ENCODE measurements at places on chromosomes 3 and 15. TPM values are rescaled to one million over a fixed set of nuclear protein-coding genes. Genes with fewer than 3 reads are reported as not detected.

DNA sequence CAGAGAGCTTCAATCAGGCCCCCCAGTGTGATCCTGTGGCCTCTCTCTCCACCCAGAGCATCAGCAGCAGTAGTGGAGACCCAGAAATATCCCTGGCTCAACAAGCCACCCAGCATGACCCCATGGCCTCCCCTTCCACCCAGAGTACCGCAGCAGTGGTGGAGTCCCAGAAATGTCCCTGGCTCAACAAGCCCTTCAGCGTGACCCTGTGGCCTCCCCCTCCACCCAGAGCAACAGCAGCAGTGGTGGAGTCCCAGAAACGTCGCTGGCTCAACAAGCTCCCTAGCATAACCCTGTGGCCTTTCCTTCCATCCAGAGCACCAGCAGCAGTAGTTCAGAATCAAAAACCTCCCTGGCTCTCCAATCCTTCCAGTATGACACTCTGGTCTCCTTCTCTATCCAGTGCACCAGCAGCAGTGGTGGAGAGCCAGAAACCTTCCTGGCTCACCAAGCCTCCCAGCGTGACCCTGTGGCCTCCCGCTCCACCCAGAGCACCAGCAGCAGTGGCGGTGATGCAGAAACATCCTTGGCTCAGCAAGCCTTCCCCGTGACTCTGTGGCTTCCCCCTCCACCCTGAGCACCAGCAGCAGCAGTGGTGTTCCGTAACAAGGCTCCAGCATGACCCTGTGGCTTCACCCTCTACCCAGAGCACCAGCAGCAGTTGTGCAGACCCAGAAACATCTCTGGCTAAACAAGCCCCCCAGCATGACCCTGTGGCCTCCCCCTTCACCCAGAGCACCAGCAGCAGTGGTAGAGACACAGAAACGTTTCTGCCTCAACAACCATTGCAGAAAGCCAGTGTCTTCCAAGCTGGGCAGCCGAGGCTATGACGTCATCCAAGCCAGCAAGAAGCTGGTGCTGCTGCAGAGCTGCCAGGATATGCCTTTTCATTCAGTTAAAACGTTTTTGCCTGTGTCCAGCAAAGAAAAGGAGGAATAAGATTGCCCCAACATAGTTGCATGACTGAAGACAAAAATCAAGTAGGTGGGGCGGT, 61.3 kb upstream of the TAMM41 start:
- DNase-seq = no peak

PIK3R4 gene
- 20.1 TPM for total RNA-seq

DNA sequence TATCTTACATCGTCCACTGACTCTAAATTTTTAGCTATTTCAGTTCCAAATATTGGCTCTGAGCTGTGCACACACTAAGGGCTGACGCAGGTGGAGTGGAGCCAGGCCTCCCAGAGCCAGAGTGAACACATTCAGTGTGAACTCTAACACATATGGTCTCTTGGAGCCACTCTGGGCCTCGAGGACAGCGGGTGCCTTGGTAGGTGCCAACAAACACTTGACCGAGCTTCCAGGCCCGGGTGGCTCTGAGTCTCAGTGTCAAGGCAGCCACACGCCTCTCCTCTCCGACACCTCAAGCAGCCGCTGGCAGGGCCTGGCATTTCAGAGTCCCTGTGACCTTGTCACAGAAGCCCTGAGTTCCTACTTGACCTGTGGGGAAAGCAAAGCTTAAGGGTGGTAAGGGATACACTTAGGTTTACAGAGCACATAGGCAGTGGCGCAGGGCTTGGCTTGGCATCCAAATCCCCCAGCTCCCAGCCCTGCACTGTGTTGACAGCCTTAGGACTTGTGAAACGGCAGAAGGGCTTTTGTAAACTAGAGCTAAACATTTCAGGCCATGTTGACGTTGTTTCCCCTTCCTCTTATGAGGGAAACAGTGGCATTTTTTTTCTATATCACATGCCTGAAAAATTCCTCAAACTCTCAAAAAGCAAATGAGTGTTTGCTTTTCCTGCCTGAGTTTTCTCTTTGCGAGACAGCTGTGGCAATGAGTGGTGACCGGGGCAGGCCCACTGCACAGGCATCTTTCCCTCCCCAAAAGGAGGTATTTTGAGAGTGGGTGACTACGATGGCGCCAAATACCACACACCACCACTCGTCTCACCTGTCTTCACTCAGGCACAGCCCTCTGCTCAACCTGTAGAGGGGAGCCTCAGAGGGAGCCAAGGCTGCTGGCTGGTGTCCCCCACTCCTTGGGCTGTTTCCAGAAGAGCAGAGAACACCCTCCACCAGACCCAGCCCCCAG, 60.8 kb downstream of the DAPK2 start:
- DNase-seq = no peak

DNA sequence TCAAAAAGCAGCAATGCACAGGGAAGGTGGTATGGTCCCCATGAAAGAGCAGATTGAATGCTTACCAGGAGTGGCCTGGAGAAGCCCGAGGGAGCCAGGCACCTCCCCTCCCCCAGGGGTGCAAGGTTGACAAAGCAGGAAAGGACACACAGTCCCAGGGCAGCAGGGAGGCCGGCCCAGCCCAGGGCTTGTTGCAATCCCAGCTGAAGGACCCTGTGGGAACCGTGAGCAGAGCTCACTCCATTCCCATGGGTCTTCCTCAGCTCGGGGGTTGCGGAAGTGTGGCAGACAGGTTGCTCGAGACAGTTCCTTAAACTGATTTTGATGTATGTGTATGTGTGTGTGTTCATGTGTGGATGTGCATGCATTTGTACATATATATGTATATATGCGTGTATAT, 15.8 kb downstream of the UROC1 start:
- no peak for DNase-seq

GRCh38 chr15:73777741-73778140, 24.6 kb upstream of the INSYN1 start:
- no peak for DNase-seq

TPRG1 gene
- total RNA-seq = 3.2 TPM

SKOR1 gene
- 0.34 TPM for total RNA-seq

DNA sequence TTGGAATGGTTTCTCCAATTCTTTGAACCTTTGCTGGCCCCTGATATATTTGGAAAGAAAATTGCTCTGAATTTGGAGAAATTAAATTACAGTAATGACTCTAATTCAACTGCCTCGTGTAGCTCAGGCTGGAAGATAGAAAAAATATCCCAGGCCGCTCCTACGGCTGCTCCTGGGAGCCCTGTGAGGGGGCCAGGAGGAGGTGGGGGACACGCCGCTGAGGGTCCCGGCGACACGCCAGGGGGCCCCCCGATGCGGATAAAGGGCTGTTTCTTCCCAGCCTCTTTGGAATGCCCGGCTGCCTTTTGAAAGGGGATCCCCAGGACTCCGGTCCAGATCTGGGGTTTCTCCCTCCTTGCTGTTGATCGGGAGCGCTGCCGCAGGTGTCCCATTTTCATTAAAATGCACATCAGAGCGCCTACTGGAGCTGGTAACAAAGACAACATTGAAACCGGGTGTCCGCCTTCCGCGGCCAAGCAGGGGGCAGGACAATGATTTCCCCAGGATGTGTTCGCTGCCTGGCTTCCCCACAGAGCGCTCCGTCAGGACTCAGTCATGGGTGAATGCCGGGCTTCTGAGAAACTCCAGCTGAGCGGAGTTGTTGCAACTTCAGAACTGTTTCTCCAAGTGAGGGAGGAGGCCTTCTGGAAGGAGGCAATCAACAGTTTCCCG, 200.1 kb upstream of the KBTBD8 start:
- DNase-seq = no peak

Data from mucosa of descending colon (tissue), 3 donors.